Thyroid gland (tissue), 4 donors: ENCODE measurements at places on chromosomes 7 and 10. TPM values are rescaled to one million over a fixed set of nuclear protein-coding genes. Genes with fewer than 3 reads are reported as not detected.

The FGF8 gene
- total RNA-seq: not detected

The TAS2R41 gene
- not detected for total RNA-seq

The GRID1 gene
- 28.1 TPM for total RNA-seq

The VAX1 gene
- not detected for total RNA-seq

The CNPY4 gene
- 14.1 TPM for total RNA-seq

The ZNF804B gene
- 29.7 TPM for total RNA-seq

The MYOZ1 gene
- total RNA-seq: 6.0 TPM

The CPXM2 gene
- 6.3 TPM for total RNA-seq

The ARF5 gene
- total RNA-seq: 188 TPM

The TDRD1 gene
- total RNA-seq: not detected

The ADCY1 gene
- 8.0 TPM for total RNA-seq

The SGCE gene
- 94.7 TPM for total RNA-seq

The XRCC2 gene
- 0.33 TPM for total RNA-seq

The CHST3 gene
- 8.6 TPM for total RNA-seq

The NUTM2A gene
- total RNA-seq: 0.81 TPM
